Stimulated activated CD4-positive, alpha-beta T cell treated with anti-CD3 and anti-CD28 coated beads, Interleukin-4, amount 100 ng/mL, for 4 hours (primary cell): ENCODE measurements at places on chromosomes 12 and 14.

DNA sequence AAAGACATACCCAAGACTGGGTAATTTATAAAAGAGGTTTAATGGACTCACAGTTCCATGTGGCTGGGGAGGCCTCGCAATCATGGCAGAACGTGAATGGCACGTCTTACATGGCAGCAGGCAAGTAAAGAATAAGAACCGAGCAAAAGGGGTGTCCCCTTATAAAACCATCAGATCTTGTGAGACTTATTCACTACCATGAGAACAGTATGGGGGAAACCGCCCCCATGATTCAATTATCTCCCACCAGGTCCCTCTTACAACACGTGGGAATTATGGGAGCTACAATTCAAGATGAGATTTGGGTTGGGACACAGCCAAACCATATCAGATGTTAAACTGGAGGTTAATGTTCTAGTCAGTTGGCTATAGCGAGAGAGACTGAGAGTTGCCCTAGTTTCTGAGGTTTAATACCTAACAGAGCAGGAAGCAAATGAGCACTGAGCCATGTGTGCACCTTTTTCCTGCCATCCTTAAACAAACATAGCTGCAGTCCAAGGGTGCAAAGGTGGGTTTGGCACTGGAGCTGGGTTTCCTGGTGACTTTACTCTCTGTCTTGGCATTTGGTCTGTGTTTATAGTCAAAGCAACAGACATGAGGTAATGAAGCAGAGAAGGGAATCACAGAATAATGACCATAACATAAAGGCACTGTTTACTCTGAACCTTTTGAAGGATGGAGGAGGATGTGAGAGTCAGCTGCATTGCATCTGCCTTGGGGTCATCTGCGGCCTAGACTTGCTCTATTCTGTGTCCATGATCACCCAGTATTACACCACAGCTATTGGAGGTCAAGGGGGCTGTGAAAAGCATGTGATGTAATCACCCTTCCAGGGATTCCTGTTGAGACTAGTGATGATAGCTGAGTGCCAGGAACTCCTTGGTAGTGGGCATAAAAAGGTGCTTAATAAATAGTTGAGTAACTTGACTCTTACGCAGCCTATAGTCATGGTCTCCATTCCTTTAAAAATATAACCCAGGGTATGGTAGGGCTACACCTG lies 83.6 kb upstream of the USP44 start:
- DNase-seq: no peak

DNA sequence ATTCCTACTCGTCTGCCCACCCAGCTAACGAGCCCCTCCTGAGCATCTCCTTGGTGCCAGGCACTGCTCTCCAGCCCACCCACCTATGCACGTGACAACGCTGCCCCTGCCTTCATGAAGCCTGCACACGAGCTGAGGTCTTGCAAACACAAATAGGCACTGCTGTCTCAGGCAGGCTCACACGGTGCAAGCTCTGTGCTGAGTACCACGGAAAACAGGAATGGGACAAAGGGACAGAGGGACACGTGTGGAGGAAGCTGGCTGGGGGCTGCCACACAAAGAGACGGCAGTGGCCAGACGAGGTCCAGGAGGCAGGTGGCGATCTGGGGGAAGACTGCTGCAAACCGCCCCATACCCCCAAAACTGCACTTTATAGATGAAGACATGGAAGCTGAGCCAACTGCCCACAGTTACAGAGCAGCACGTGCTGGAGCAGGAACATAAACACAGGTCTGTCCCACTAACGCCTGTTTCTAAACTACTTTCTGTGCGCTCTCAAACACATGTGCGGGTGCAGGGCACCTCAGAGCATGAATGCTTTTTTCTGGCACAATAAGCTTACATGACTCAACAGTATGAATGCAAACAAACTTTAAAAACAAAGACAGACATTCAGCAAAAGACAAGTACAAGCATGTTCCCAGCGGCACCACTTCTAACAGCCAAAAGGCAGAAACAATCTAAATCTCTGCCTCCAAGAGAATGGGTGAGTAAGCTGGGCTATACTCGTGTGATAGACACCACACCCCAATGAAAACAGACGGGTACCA lies 64.5 kb downstream of the AMN start:
- DNase-seq: no peak

GRCh38 chr14:55332654-55333570 lies 61.7 kb downstream of the FBXO34 start:
- DNase-seq: no peak

- DNase-seq: peak; percentile 36
Measured at GRCh38 chr12:12010277-12011039, 60.3 kb upstream of the BCL2L14 start.

GRCh38 chr14:20675669-20676068 lies 8.7 kb upstream of the RNASE4 start:
- DNase-seq: no peak

DNA sequence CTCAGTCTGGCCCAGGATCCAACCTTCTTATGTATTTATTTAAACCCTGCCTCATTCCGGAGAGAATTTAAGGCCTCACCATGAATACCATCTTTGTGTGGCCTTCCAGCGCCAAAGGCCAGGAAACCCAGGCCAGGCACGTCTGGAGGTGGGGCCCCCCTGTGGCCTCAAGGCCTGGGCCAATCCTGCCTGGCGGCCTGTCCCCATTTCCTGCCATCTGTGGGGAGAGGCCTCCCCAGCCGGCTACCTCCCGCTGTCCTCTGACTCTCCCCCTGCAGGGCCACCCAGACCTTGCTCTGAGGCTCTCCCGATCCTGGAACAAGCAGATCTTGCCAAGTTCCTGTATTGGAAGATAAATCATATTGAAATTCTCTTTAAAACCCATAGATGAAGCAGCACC lies 37.4 kb upstream of the MEG3 start:
- DNase-seq: no peak

DNA sequence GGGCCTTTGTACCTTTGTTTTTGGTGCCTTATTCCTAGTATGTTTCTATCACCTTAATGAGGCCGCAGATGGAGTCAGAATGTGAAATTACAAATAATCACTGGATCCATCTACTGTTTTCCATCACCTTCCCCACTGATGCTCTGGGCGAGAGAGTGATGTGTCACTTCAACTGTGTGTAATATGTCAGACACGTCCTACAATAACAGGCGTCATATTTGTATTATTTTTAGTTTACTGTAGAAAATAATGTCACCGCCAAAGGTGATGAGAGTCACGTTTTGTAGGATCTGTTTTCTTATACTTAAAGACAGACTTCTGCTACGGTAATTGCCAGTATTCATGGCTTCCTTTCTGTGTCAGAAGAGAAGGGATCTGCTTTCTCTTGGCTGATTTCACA lies 22.4 kb upstream of the P2RX4 start:
- no peak for DNase-seq

GRCh38 chr12:27034607-27035293 lies 12.4 kb downstream of the MED21 start:
- DNase-seq: no peak

DNA sequence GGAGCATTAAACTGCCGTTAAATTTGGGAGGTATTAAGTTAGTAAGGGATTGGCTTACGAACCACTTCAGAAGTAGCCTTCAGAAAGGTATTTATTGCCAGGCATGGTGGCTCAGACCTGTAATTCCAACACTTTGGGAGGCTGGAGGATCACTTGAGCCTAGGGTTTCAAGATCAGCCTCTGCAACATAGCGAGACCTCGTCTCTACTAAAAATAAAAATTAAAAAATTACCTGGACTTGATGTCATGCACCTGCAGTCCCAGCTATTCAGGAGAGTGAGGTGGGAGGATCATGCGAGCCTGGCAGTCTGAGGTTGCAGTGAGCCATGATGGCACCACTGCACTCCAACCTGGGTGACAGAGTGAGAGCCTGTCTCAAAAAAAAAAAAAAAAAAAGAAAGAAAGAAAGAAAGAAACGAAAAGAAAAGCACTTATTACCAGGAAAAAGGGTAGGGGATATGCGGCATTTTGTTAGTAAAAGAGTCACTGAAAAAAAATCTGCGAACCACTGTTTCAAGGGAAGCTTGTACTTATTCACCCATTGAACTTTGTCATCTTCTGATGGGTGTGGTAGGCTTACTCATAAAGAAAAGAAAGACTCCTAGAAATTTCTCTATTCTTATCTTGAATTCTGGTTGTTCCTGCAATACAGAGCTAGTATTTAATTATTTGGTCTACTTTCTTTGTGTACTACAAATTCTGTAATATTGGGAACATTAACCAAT lies 33.6 kb upstream of the PLEKHA5 start:
- DNase-seq: no peak

DNA sequence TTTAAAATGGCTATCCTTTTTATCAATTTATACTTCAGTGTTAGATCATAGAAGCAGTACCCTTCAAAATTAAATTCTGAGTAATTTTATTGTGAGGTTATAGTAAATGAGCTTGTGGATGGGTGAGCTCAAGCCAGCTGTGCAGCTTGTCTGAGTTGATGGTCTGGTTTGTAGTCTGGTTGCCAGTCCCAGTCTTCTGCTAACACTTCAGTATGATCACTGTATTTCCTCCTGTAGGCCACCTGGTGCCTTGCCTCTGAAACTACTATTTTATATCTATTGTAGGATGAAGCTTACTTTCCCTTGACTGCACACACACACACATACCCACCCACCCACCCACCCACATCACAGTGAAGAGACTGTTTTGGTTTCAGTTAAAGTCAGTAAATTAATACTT lies 496.4 kb downstream of the PCNX1 start:
- DNase-seq: peak; percentile 18

- no peak for DNase-seq
Measured at GRCh38 chr12:65529771-65530435, 251.4 kb downstream of the MSRB3 start.

- no peak for DNase-seq
Measured at GRCh38 chr12:89991807-89992590, 283.4 kb upstream of the ATP2B1 start.

- DNase-seq: no peak
Measured at GRCh38 chr12:16857456-16857923, 251.5 kb upstream of the LMO3 start.

DNA sequence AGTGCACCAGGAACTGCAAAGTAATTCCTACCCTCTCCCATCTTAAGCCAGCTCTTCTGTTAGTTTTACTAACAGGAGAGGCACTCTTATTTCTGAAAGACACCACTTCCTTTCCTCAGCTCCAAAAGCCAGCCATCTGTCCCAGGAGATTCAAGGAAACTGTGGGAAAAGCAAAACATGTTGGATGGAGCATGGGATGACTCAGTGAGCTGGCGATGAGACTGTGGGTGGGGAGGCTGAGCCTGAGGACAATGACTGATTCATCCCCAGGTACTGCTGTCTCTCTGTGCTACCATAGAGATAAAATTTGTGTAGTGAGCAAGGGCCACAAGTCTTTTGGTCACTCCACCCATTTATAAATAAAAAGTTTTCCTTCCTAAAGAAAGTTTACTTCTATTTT lies 141.4 kb downstream of the MYRFL start:
- no peak for DNase-seq

DNA sequence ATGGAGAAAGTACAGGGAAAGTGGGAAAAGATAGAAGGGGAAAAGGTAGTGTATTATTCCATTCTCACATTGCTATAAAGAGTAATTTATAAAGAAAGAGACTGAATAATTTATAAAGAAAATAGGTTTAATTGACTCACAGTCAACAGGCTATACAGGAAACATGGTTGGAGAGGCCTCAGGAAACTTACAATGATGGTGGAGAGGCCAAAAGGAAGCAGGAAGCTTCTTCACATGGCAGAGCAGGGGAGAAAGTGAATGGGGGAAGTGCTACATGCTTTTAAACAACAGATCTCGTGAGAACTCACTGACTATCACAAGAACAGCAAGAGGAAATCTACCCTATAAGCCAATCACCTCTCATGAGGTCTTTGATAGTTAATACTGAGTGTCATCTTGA lies 725.0 kb upstream of the FLRT2 start:
- no peak for DNase-seq

DNA sequence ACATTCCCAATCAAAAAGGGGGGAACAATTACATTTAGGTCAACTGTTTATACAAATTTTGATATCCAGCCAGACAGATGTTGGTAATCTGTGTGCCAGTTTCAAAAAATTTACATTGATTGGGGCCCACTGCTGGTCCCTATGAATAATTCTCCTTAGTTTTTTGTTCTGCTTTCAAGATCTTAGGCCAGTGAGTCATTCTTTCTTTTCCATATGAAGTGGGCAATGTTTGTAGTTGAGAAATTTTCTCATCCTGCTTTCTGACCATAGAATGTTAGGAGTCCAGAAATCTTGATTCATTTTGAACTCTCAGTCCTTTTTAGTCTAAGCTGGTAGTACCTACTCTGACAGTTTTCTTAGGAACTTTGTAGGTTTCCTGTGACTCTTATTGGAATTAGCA lies 244.3 kb downstream of the DIO2 start:
- DNase-seq: no peak

GRCh38 chr14:96135285-96135684 lies 69.4 kb upstream of the BDKRB2 start:
- no peak for DNase-seq

GRCh38 chr14:32049361-32050088 lies 27.6 kb upstream of the ARHGAP5 start:
- DNase-seq: no peak

DNA sequence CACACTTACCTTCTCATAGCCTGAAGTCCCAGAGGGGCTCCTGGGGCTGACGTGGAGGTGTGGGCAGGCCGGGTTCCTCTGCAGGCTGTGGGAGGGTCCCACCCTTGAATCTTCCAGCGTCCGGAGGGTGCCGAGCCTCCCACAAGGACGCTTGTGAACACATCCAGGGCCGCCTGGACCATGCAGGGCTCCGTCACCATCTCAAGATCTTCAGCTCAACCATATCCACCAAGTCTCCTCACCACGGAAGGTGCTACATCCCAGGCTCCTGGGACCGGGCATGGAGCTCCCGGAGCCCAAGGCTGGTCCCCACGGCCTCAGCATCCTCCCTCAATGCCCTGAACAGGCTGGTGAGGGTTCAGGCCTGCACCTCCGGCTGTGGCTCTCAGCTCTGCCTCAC lies 10.7 kb upstream of the FBRSL1 start:
- no peak for DNase-seq

GRCh38 chr14:54688229-54688628 lies 121.3 kb downstream of the SAMD4A start:
- DNase-seq: no peak

DNA sequence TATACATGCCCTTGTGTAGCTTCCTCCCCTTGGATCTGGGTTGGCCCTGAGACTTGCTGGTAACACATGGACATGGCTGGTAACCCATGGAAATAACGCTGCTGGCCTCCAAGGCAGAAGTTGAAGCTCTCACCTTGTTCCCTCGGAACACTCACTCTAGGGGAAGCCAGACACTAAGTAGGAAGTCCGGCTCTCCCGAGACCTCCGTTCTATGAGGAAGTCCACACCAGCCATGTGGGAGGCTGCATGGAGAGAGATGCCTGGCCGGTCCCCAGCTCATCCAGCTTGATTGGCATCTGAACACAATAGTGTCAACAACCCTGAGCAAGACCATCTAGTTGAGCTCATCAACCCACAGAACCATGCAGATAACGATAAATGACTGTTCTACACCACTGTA lies 39.7 kb upstream of the VRK1 start:
- no peak for DNase-seq

DNA sequence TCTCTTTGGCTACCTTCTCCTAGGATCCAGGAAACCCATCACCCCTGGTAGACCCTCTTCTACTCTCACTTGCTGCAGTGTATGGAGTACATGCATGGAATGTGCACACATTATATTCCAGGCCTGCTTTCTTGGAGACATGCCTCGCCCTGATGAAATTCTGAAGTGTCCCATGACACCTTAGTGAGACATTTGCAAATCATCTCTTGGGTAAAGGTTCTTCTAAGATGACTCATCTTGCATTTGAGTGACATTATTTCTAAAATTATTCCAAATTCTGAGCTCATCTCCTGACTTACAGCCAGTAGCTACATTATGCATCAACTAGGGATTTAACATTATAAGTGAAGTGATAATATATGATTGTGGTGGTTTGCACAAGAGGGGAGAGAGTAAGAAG lies 49.8 kb downstream of the SDR9C7 start:
- DNase-seq: no peak

- DNase-seq: no peak
Measured at GRCh38 chr12:100189636-100190394, 10.8 kb upstream of the ACTR6 start.
